ENCODE measurements at places on chromosomes 3 and 15.

GRCh38 chr3:147518465-147518864 is 109.3 kb downstream of the ZIC1 start:
- DNase-seq, result no peak

DNA sequence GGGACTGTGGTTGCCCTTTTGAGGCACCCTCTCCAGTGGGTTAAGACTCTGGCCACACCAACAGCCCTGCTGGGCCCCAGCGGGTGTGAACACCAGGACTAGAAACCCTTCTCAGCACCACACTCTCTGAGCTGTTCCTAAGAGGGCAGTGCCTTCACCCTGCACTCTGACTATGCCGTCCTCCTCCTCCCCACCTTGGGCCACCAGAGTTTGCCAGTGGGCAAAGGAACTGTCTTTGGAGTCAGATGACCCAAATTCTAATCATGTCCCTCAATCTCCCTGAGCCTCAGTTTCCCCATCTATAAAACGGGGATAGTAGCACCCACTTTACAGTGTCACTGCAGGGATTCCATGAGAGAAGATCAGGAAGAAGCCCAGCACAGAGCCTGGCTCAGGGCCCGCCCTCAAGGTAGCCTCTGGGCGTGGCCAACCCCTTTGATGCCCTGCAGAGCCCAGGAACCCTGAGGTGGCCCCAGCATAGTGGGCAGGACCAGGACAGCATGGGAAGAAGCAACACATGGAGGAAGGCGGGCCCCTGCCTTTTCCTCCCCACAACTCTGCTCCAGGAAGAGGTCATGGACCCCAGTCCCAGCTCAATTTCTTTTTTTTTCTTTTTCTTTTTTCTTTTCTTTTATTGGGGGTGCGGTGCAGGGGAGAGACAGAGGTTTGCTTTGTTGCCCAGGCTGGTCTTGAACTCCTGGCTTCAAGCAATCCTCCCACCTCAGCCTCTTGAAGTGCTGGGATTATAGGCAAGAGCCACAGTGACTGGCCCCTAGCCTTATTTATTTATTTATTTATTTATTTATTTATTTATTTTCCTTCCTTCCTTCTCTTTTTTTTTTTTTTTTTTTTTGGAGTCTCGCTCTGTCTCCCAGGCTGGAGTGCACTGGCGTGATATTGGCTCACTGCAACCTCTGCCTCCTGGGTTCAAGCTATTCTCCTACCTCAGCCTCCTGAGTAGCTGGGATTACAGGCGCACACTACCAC is 115.7 kb upstream of the LINGO1 start:
- DNase-seq, result no peak

GRCh38 chr3:126621171-126621570 is 33.8 kb downstream of the TXNRD3 start:
- no peak for DNase-seq

- no peak for DNase-seq
Observed at GRCh38 chr3:35971686-35972085, 332.4 kb downstream of the ARPP21 start.

DNA sequence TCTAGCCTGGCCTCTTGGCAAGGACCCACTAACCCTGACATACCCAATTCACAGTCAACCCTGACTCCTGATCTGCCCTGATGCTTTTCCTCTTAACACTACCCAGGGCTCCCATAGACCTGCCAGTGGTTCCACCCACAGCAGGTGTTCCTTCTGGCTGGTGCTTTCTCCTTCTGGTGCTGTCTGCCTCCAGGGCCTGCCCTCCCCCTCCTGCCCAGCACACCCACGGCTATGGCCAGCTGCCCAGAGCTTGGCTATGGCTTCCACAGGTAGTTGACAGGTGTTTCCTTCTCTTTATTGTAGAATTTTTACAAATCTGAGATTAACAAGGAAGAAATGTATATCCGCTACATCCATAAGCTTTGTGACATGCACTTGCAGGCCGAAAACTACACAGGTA is 46.5 kb upstream of the MANF start:
- no peak for DNase-seq

DNA sequence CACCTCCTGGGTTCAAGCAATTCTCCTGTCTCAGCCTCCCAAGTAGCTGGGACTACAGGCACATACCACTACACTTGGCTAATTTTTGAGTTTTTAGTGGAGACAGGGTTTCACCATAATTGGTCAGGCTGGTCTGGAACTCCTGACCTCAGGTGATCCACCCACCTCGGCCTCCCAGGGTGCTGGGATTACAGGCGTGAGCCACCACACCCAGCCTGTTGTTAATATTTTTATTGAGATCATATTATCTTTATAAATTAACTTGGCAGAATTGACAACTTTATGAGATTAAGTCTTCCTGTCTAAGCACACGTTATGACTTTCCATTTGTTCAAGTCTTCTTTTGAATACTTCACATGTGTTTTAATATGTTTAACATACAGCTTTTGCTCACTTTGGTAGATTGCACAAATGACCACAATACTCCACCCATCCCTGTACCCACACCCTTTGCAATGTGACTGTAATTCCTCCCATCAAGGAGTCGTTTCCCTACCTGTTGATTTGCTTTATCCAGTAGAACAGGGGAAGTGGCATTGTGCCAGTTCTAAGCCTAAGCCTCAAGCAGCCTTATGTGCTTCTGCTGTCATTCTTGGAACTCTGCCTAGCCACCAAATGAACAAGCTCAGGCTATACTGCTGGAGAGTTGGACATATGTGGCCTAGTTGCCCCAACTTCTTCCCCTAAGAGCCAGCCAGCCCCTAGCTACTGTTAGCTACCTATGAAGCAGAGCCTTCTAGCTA is 8.2 kb downstream of the XYLB start:
- no peak for DNase-seq

DNA sequence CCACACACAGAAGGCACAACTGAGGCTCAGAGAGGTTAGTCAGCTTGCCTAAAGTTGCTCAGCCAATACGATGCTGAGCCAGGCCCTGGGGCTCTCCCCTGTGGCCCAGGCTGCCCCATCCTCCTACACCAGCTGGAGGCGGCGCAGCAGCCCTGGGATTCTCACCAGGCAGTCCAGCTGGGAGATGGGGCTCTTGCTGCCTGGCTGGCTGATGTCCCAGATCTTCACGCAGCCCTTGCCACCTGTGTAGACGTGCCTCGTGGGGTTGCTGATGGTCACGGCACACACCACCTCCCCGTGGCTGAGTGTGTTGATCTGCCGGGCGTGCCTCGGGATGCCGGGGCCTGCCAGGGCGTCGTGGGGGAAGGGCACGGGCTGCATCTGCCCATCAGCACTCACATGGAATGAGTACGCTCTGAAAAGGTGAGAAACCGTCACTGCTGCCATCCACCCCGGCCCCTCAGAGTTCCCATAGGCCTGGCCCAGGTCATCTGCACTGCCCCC is 42.8 kb downstream of the TLE3 start:
- no peak for DNase-seq
